GM23338 (cell line): ENCODE measurements at places on chromosomes 5 and 9.

GRCh38 chr5:41510176-41510831 is at the start of gene PLCXD3:
Gene PLCXD3, minus strand, starts transcription at chr5:41510601. Its CDS starts 75 bp downstream, at chr5:41510526.
- peaks cover 43% of the 10 kb centered on the region for H3K27me3 ChIP-seq
- H3K4me3 ChIP-seq, result peak within 1 kb of the TSS; percentile 77
- H3K27ac ChIP-seq, result no peak within 1 kb of the TSS
- peaks cover 17% of the 10 kb centered on the region; the same call in 1 of the 2 replicates for H3K4me1 ChIP-seq
- no peaks in the 10 kb centered on the region for H3K36me3 ChIP-seq

- no peak overlapping the region for H3K27ac ChIP-seq
- no peak overlapping the region for H3K4me3 ChIP-seq
- no peak for DNase-seq
- no peaks in the 10 kb centered on the region for H3K27me3 ChIP-seq
- no peaks in the 10 kb centered on the region for H3K36me3 ChIP-seq
These were observed 208.7 kb downstream of the ARRDC3 start for GRCh38 chr5:91174396-91174795.

GRCh38 chr5:62268792-62269191 is 37.2 kb upstream of the KIF2A start:
- 0 out of 2 replicates have a peak, but pooled peaks cover 2% of the 10 kb centered on the region for H3K4me1 ChIP-seq
- DNase-seq, result no peak
- no peak overlapping the region for H3K27ac ChIP-seq
- no peak overlapping the region for H3K4me3 ChIP-seq

GRCh38 chr9:114499528-114499927 is 5.7 kb downstream of the WHRN start:
- no peaks in the 10 kb centered on the region for H3K36me3 ChIP-seq
- peaks cover 14% of the 10 kb centered on the region for H3K27me3 ChIP-seq

- peaks cover 20% of the 10 kb centered on the region for H3K4me1 ChIP-seq
- no peak overlapping the region for H3K4me3 ChIP-seq
- H3K36me3 ChIP-seq, result no peaks in the 10 kb centered on the region
- peak; percentile 86 for DNase-seq
- peaks cover 49% of the 10 kb centered on the region for H3K27me3 ChIP-seq
These were observed 26.6 kb downstream of the NR5A1 start for GRCh38 chr9:124480621-124480981.
